Kidney (tissue), 22 donors: ENCODE measurements at places on chromosomes 7 and 10. TPM values are rescaled to one million over a fixed set of nuclear protein-coding genes. Genes with fewer than 3 reads are reported as not detected.

- H3K4me1 ChIP-seq: peaks cover 6% of the 10 kb centered on the region
- no peaks in the 10 kb centered on the region for H3K36me3 ChIP-seq
- H3K4me3 ChIP-seq: no peak overlapping the region
- DNase-seq: peak; percentile 29
- no peak overlapping the region for H3K27ac ChIP-seq
- no peaks in the 10 kb centered on the region for H3K27me3 ChIP-seq
Observed at GRCh38 chr10:132593900-132594876, 56.6 kb downstream of the INPP5A start.

DNA sequence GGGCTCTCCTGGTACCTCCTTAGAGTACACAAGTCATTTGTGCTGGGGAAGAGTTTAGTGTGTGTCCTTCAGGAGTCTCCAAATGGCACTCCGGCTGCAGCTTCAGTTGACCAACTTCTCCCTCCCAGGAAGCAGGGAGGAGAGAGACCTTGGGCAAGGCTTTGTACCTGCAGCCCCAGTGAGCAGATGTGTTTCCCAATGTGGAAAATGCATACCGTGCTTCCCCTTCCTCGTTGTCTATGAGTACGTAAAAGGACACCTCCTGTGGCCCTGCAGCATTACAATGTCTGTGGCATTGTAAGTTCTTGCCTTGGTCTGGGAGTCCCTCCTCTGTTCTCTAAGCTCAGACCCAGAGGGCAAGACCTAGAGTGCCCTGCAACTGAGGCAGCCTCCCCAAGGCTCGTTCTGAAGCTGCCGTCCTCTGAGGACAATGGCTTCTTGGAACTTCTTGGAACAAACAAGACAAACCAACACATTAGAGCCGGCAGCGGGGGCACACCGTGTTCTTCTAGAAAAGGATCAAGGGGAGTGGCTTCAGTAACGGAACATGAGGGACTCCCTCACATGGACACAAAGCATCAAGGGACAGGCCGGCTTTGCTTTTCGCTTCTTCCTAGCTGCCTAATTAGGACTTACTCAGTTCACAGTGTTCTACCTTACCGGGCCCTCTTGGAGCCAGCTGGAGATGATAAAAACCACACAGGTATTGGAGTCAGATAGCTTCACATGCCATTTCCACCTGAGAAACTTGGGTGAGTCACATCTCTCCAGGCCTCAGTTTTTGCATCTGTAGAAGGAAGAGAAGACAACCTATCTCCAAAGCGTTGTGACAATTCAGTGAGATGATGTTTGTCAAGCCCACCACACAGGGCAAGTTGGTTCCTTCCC is 20.9 kb upstream of the PPA1 start:
- H3K27me3 ChIP-seq: peaks cover 4% of the 10 kb centered on the region
- no peaks in the 10 kb centered on the region for H3K36me3 ChIP-seq
- peaks cover 4% of the 10 kb centered on the region for H3K4me1 ChIP-seq
- no peak overlapping the region for H3K27ac ChIP-seq

DNA sequence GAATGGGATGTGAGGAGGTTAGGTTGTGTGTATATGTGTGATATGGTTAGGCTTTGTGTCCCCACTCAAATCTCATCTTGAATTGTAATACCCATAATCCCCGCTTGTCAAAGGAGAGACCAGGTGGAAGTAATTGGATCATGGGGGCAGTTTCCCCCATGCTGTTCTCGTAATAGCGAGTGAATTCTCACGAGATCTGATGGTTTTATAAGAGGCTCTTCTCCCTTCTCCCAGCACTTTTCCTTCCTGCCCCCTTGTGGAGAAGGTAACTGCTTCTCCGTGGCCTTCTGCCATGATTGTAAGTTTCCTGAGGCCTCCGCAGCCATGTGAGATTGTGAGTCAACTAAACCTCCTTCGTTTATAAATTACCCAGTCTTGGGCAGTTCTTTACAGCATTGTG is 47.3 kb downstream of the NPVF start:
- no peak overlapping the region for H3K27ac ChIP-seq
- DNase-seq: no peak
- no peaks in the 10 kb centered on the region for H3K36me3 ChIP-seq
- no peaks in the 10 kb centered on the region for H3K4me1 ChIP-seq
- no peaks in the 10 kb centered on the region for H3K27me3 ChIP-seq
- H3K4me3 ChIP-seq: no peak overlapping the region

GRCh38 chr10:5457741-5458140 is 41.6 kb downstream of the CALML5 start:
- no peak for DNase-seq
- H3K4me1 ChIP-seq: no peaks in the 10 kb centered on the region
- no peak overlapping the region for H3K27ac ChIP-seq
- H3K36me3 ChIP-seq: peaks cover 62% of the 10 kb centered on the region
- no peak overlapping the region for H3K4me3 ChIP-seq
- no peaks in the 10 kb centered on the region for H3K27me3 ChIP-seq

DNA sequence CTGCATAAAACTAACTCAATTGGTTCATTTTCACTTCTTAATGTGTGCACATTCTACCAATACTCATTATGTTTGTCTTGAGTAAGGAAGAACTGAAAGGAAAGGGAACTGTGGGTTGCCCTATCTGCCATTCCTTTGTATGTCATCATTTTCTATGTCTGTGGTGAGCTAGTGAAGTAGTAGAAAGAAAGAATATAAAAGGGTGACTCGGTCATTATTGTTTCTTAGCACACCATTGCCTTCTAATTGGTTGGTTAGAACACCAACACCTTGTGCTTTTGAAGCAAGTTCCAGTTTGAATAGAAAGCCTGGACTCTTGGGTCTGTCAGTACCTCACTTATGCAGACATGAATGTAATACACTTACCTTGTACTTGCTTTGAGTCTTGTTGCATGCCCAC is 64.3 kb upstream of the MDFIC start:
- H3K27me3 ChIP-seq: no peaks in the 10 kb centered on the region
- no peak for DNase-seq
- no peak overlapping the region for H3K4me3 ChIP-seq
- no peaks in the 10 kb centered on the region for H3K4me1 ChIP-seq
- no peaks in the 10 kb centered on the region for H3K36me3 ChIP-seq

DNA sequence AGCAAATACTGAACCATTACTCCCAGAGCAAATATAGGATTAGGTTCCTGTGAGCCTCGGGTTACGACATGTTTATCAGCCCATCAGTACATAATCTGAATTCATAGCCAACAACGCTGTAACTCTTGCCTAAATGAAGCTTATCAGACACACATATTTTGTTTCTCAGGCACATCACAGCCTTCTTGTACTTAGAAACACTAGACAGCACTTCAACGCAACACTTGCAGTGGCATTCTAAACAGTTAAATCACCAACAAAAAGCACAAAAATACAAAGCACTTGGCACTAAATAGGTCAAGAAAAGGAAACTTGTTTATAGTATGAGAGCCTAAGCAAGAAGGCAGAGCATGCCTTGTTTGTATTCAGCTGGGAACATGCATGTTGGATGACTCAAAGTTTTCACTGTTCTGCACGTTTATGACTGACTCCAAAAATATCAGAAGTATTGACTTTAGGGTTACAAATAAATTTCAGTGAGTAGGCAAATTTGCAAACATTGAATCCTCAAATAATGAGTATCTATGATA is 75.0 kb downstream of the VPS50 start:
- H3K4me3 ChIP-seq: no peak overlapping the region
- H3K27me3 ChIP-seq: no peaks in the 10 kb centered on the region
- DNase-seq: no peak

DNA sequence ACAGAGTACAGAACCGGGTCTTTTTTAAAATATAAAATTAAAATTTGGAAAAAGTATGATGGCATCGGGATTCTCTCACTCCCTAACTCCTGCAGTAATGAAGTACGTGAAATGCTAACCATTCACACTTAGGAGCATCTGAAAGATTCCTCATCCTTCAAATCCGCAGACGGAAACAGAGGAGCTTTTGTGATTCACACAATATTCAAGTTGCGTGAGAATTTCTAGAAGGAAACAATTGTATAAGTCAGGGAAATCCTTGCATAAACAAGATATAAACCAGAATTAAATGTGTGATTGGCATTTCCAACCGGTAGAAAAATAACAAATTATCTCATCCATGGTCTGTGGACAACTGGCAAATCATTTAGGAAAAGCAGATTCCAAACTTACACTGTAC is 103.2 kb upstream of the ADAM12 start:
- H3K27me3 ChIP-seq: no peaks in the 10 kb centered on the region
- no peak overlapping the region for H3K27ac ChIP-seq
- no peak overlapping the region for H3K4me3 ChIP-seq
- H3K4me1 ChIP-seq: no peaks in the 10 kb centered on the region

- no peaks in the 10 kb centered on the region for H3K36me3 ChIP-seq
- no peak overlapping the region for H3K4me3 ChIP-seq
- no peaks in the 10 kb centered on the region for H3K4me1 ChIP-seq
- DNase-seq: no peak
Observed at GRCh38 chr10:17214971-17215781, 12.9 kb upstream of the VIM start.

MTPN gene
- polyA plus RNA-seq: 43.1 TPM

LIPF gene
- not detected for polyA plus RNA-seq

TMEM130 gene
- 12.9 TPM for polyA plus RNA-seq

FAM131B gene
- 0.19 TPM for polyA plus RNA-seq

CLCN1 gene
- not detected for polyA plus RNA-seq

LAMB4 gene
- polyA plus RNA-seq: 5.4 TPM

SAP25 gene
- polyA plus RNA-seq: 5.7 TPM

GIMAP4 gene
- 28.9 TPM for polyA plus RNA-seq
